CD4-positive, alpha-beta T cell treated with Interferon gamma for 1 hour (primary cell): ENCODE measurements at places on chromosomes 12 and 14.

GRCh38 chr14:22971152-22971551 lies 11.2 kb downstream of the AJUBA start:
- DNase-seq = no peak

DNA sequence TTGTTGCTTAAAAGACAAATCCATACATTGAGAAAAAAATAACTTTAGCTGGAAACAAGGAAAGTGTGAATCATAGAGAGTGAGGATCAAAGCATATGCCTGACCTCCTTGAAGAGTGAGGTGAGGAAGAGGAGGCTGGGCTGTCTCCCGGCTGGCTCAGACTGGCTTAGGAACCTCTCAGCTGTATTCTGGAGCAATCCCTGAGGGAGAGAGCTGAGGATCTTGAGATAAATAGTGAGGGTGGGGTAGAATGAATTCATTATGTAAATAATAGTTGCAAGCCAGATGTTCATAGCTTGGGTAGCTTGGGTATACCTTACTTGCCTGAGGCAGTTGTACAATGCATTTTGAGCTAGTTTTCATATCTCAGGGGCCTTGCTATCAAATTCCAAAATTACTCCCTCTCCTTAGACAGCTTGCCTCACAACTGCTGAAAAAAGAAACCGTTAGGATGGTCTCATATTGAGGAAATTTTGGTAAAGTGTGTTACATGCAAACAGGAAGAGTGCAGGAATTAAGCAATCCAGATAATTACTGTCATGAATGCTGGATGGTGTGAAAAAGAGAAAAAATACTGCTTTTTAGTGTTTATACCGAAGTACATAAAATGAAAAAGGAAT lies 30.5 kb upstream of the SLC15A5 start:
- no peak for DNase-seq

DNA sequence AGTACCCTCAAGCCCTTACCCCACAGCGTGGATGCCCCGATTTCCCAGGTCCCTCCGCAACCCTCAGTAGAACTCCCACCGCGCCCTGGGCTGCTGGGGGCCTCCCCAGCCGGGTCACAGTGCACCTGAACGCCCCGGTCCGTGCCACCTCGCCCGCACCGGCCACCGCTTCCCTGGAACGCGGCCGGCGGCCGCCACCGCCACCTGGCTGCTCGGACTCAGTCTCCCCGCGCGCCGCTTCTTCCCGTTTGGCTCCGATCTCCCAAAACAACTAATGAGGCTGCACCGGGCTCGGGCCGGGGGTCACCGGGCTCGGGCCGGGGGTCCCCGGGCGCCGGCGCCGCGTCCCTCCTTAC lies 1.0 kb downstream of the ITPK1 start:
- no peak for DNase-seq

GRCh38 chr12:125619723-125620122 lies 554.5 kb downstream of the AACS start:
- no peak for DNase-seq

GRCh38 chr12:13250416-13250815 lies 53.9 kb downstream of the EMP1 start:
- DNase-seq = no peak
